NCI-H526 treated with DMSO at 0.1 percent for 48 hours (cell line): ENCODE measurements at places on chromosomes 7 and 10.
A peak's percentile ranks its signal among the peaks of the same experiment; 100 is the strongest.

DNA sequence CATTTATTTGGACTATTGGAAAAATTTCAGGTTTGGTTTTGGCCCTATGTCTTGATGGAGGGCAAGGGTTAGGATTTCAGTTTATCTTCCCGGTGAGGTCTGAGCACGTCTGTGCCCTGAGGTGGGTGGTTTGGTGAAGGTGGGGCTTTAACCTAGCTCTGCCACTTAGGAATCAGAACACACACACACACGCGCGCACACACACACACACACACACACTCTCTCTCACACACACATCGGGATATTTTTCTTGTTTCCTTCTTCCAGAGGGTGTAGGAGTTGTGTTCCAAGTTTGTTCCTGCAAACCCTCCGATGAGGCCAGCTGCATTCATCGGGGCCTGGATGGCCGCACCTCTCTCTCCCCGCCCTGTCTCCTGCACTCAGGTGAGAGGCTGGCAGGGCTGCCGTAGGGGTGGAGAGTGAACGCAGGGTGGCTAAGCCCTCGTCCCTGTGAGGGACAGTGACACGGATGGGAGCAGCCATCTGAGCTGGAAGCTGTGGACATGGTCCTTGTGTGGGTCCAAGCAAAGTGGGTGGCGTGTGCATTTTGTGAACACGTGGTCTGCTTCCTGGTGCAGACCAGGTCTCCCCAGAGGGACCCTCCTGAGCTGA, 34.2 kb downstream of the CHST12 start:
- no peak for DNase-seq

- no peak for DNase-seq
Observed at GRCh38 chr10:30459283-30459682, 25.3 kb downstream of the MAP3K8 start.

GRCh38 chr7:105480931-105481330, 41.1 kb downstream of the PUS7 start:
- no peak for DNase-seq

DNA sequence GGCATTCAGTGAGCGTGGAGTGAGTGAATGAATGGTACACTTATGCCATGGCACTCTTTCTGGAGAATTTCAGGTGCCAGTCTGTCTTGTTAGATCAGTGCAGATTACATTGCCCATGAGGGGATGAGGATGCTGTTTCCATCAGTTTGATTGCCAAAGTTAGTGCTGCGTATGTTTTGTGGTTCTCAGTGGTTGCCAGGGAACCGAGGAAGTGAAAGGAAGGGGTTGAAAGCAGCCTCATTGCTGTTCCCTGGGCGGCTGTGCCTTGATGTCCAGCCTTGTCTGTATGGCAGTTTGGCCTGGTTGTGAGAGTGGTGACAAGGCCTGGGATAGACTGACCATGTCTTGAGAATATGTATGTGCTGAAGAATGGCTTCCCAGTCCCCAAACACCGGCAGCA, 30.2 kb downstream of the WBP1L start:
- DNase-seq: no peak

DNA sequence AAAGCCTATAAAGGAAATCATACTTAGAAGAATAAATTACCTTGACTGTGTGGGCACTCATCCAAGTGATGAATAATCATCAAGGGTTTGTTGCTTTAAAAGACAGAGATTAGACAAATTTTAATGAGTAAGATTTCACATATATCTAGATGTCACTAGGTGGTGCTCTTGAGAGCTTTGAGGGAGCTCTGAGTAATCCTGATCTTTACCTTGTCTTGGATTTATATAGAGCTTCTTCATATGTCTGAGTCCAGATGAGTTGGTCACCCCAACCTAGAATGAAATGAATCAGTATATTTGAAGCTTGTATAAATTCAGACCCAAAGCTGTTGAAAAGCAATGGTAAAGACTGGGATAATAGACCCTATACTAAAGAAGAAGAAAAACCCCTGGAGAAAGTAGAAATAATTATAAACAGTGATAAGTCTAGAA, 3.7 kb downstream of the AGR2 start:
- DNase-seq: peak; percentile 37

DNA sequence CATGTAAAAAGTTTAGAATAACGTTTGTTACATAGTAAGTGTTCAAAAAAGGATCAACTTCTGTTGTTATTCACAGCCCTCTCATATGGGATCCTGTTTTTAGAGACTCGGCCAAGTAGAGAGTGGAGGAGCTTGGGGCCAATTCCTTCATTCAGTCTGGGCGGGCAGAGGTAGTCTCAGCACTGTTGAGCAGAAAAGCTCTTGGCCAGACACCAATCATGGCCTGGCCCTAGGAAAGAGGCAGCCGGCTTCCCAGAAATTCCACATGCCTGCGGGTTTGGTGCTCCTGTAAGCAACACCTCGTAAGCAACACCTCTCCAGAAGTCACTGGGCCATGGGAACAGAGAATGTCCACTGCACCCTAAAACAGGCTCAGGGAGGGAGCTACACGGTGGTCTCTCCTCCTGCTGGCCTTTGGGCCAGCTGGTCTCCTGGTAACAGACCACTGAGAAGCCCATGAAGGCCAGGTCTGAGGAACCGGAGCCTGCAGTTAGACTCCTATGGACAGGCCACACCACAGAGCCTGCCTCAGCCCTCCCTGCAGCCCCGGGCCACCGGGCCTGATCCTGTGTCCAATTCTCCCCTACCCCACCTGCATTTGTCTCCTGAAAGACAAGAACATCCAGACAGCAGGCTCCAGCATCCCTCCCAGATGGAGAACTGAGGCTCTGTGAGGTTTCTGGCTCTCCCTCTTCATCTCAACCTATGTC, 149.1 kb downstream of the GRID1 start:
- DNase-seq: no peak

DNA sequence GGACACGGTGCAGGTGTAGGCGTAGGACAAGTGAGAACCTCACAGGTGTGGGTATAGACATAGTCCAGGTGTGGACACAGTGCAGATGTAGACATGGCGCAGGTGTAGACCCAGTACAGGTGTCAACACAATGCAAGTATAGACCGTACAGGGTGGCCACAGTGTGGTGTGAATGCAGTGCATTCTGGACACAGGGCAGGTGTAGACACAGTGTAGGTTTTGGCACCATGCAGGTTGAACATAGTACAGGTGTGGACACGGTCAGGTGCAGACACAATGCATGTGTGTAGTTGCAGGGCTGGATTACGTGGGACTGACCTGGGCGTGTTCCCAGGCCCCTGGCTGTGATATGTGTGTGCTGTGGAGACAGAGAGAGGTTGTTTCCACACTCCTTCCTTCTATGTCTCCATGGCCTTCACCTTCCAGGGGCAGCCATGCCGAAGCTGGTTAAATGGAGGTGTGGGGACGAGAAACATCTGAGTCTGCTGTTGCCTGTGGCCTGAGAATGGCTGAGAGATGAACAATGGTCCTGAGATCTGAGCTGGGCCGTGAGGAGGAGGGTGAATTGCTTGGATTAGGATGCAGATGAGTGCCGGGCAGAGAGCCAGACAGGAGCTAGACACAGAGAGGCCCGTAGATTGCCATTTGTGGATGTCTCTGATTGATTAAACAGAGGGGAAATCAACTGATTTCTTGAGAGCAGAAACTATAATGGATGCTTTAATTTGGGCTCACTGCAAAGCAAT, 343.9 kb upstream of the SHH start:
- DNase-seq: no peak

- DNase-seq: no peak
Observed at GRCh38 chr10:34405611-34406462, 409.3 kb downstream of the PARD3 start.

DNA sequence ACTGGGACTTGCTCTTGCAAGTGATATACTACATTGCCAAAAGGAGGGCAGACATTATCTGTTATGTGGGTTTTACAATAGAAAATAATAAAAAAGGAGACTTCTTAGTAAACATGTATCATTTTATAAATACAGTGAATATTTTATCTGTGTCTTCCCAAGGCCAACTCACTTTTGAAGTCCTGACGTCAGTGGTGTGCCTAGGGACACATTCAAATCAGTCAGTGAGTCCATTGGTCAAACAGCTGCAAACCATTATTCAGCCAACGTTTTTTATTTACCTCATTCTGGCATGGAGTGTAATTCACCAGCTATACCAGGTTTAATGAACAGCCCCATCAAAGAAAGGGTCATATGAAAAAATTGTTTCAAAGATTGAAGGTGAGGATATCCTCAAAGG, 263.7 kb downstream of the IPMK start:
- DNase-seq: no peak

GRCh38 chr10:90858461-90858968, 676 bp upstream of the HTR7 start:
- no peak for DNase-seq

DNA sequence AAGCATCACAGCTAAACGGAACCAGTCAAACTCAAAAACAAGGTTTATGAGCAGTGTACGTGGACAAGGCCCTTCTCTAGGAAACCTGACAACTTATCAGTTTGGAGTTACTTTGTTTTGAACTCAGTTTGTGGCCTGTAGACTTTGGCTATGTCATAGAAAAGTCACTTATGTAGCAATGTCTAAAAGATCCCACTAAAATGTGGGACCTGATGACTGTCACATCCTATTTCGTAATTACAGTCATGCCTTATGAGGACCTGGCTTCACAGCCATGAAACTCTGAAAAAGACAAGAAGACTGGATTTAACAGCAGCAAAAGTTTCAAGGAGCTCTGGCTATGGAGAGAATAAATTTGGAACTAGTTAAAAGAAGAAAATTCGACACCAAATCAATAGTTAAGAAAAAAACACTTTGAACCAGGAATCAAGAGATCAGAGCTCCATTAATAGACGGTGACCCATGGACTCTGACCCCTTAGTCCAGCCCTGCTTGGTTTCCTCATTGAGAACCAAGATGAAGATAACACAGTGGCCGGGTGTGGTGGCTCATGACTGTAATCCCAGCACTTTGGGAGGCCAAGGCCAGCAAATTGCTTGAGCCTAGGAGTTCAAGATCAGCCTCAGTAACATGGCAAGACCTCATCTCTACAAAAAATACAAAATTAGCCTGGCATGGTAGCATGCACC, 204.3 kb downstream of the SFMBT2 start:
- DNase-seq: no peak
